Right atrium auricular region (tissue), 2 donors: ENCODE measurements at places on chromosomes 11 and 22. TPM values are rescaled to one million over a fixed set of nuclear protein-coding genes. Genes with fewer than 3 reads are reported as not detected.

The LYVE1 gene
- 45.0 TPM for total RNA-seq

The OSM gene
- 1.6 TPM for total RNA-seq

The DCHS1 gene
- 23.0 TPM for total RNA-seq

The USP2 gene
- total RNA-seq, result 38.9 TPM

The OR2D2 gene
- not detected for total RNA-seq

The OR10A2 gene
- total RNA-seq, result not detected

The NOX4 gene
- total RNA-seq, result 5.9 TPM

The SYT7 gene
- total RNA-seq, result 19.2 TPM

The GRK3 gene
- 9.1 TPM for total RNA-seq

The TBX10 gene
- total RNA-seq, result not detected

The NXPE1 gene
- total RNA-seq, result not detected

The DUSP8 gene
- total RNA-seq, result 24.5 TPM

The CSF2RB gene
- 1.8 TPM for total RNA-seq

The NLRP10 gene
- not detected for total RNA-seq

The OR51B4 gene
- not detected for total RNA-seq

The MUC6 gene
- not detected for total RNA-seq

The TMEM86A gene
- total RNA-seq, result 2.6 TPM

The ALDH3B1 gene
- 10.5 TPM for total RNA-seq

The SLC15A3 gene
- 12.9 TPM for total RNA-seq

The TRIOBP gene
- 108 TPM for total RNA-seq

The OR52E8 gene
- total RNA-seq, result not detected

The OR8A1 gene
- total RNA-seq, result not detected

The GAB4 gene
- not detected for total RNA-seq

The SLC29A2 gene
- total RNA-seq, result 19.9 TPM

The RTN4R gene
- 2.0 TPM for total RNA-seq

The KCNJ1 gene
- total RNA-seq, result not detected

The OR51E1 gene
- total RNA-seq, result 0.12 TPM

The PKNOX2 gene
- total RNA-seq, result 5.5 TPM

The DERL3 gene
- total RNA-seq, result 4.0 TPM

The AQP11 gene
- 1.7 TPM for total RNA-seq

The AIFM3 gene
- 1.0 TPM for total RNA-seq

The NAALADL1 gene
- total RNA-seq, result 18.9 TPM

The SCN3B gene
- total RNA-seq, result 0.70 TPM

The APOL5 gene
- total RNA-seq, result not detected

The TENM4 gene
- 0.98 TPM for total RNA-seq

The BID gene
- total RNA-seq, result 14.1 TPM

The C1QTNF5 gene
- 47.4 TPM for total RNA-seq

The MISFA gene
- total RNA-seq, result 1.3 TPM

The PATE2 gene
- total RNA-seq, result not detected

The ANAPC15 gene
- total RNA-seq, result 30.0 TPM

The MN1 gene
- total RNA-seq, result 14.3 TPM

The MS4A7 gene
- 27.7 TPM for total RNA-seq

The CYB5R2 gene
- total RNA-seq, result 4.0 TPM

The MYRF gene
- total RNA-seq, result 13.1 TPM

The BTG4 gene
- not detected for total RNA-seq

The CELSR1 gene
- total RNA-seq, result 7.1 TPM

The PRAME gene
- total RNA-seq, result not detected

The PAMR1 gene
- 8.6 TPM for total RNA-seq

The GVQW3 gene
- 0.90 TPM for total RNA-seq

The APOA4 gene
- total RNA-seq, result not detected

The TMPRSS4 gene
- total RNA-seq, result not detected
